ENCODE measurements at places on chromosomes 1 and 21.

DNA sequence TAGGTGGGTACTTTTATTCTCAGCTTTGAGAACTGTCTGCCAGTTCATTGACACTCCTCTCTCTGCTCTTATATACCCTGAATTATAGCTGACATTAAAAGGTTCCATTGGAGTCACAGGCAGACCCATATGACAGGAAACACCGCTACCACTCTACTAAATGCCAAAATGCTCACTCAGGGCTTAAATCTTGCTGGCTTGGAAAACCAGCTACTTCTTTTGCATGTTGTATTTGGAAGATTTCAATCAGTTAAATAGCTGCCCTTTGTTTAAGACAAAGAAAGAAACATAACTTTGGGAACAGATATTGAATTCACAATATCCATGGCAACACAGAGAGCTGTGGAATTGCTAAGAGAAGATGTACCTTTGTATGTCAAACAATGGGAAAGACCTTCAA lies 876.5 kb downstream of the USP25 start:
- no peak for DNase-seq

GRCh38 chr21:46179708-46180078 lies 4.6 kb downstream of the SPATC1L start:
- DNase-seq, result no peak

DNA sequence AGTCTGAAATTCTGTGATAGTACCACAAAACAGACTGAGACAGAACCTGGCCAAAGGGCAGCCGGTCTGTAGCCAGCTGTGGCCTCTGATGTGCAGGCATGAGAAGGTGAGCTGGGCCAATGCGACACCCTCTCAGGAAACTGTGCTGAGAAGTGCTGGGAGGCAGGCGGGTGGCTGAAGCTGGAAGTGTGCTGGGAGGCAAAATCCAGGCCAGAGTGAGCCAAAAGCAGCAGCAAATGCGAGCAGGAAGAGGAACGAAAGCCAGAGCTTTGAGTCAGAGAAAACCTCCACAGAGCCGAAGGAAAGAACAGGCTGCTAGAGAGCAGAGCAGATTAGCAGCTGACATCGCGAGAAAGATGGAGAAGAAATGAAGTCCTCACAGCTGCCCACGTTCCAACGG lies 10.2 kb upstream of the ATP13A2 start:
- no peak for DNase-seq

GRCh38 chr1:43455213-43455889 lies 1.6 kb upstream of the HYI start:
- no peak for DNase-seq

DNA sequence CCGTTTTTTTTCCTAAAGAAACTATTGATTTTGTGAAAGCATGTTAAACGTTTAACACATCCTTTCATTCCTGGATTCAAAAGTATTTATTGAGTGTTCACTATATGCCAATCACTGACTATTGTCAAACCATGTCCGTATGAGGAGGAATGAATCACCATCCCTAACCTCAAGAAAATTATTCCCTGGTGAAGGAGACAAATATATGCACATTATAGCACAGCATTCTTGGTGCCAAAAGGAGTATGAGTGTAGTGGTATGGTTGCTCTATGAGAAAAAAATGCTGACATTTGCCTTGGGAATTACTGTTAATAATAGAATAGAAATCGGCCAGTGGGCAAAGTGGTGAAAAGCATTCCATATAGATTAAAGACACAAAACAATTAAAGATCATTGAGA lies 1390.1 kb downstream of the MRPL39 start:
- no peak for DNase-seq

DNA sequence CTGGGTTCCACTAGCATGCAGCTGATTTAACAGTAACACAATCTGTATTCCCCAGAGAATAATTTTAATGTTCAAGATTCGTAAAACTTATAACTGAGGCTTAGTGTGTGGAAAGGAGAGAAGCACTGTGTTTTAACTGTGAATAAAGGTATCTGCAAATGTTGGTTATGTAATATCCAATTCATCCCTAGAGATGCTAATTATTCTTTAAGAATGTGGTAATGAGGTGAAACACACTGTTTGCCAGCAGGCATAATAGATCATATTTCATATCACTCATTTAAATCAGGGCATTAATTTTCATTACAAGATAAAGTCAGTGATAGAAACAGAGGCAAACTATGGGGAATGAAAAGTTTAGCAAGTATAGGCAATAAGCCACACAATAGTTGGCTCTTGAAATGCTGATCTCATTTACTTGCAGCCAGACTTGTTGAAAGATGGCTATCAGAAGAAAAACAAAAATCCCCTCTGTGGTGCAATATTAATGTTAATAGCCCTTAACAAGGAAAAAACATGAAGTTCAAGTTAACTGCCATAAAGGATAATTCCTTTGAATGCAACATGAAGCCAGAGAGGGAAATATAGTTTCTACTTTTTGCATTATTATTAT lies 33.4 kb downstream of the HMCN1 start:
- DNase-seq, result no peak

GRCh38 chr1:83807821-83808220 lies 191.1 kb downstream of the TTLL7 start:
- DNase-seq, result no peak

- no peak for DNase-seq
Observed at GRCh38 chr1:63277195-63278192, 44.9 kb upstream of the FOXD3 start.

DNA sequence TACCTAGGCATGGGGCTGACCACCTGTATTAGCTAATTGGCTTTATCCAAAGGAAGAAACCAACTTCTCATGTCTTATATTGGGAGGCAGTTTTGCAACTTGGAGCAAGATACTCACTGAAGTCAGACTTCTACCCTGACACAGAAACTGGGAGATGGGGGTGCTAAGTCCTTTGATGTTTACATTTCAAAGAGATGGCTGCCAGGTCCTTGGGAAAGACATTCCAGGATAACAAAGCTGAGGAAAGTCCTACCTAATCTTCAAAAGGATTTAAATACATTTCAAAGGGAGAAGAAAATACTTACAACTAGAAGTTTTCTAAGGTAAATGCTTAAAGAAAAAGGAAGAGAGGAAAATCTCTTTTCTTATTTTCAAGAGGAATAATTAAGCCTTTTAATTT lies 62.1 kb downstream of the FH start:
- DNase-seq, result no peak

DNA sequence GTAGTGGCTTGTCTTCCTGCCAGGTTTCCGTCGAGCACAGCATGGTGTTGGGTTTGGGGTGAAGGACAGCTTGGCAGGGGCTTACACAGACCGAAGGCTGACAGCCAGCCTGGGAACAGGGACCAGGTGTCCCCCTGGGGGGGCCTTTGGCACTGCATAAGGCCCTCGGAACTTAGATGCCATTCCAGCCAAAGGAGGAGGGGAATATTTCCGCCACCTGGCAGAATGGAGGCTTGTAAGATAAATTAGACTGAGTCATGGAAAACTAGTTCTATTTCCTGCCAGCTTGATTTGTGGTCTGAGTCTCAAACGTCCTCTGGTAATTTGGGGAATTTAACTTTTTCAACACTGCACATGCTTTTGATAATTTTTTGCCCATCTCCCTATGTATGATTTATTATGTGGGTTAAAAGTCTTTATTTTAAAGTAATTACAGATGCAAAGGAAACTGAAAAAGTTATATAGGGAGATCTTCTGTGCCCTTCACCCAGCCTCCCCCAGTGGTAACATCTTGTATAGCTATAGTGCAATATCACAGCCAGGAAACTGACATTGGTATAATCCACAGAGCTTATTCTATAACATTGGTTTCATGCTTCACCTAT lies 11.5 kb upstream of the TMEM51 start:
- DNase-seq, result no peak

DNA sequence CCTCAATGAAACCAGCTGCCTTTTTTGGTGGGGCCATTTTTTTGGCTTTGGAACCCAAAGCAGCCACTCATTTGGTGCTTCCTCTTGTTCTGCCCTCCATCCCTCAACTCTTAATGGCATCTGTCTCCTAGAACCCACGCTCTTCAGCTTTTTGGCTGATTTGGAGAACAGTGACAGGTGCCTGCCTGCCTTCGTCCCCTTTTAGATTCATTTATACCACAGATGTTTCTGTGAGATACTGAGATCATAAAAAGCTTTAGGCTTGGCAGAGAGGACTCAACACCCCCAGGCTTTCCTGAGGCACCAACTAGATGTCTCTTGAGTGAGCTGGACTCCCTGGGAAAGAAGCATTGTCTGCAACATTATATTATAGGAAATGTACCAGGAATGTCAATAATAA lies 20.4 kb upstream of the YTHDF2 start:
- no peak for DNase-seq

GRCh38 chr1:8664887-8665286 lies 152.6 kb downstream of the RERE start:
- no peak for DNase-seq

GRCh38 chr1:51871351-51871975 lies 7.1 kb downstream of the NRDC start:
- no peak for DNase-seq

DNA sequence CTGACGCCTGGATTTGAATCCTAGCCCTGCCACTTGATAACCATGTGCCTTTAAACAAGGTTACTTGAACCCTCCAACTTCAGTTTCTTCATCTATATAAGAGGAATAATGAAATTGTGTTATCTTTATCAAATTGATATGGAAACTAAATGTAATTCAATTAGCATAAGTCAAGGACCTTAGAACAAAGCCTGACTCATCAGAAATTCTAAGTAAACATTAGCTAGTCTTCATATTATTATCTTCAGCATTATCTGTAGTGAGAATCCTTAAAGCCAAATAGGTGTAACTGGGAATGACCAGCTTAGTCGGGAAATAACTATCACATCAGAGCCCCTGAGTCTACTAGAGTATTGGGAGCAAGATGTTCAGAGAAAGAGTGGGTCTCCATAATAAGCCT lies 6.6 kb downstream of the SELL start:
- DNase-seq, result no peak

DNA sequence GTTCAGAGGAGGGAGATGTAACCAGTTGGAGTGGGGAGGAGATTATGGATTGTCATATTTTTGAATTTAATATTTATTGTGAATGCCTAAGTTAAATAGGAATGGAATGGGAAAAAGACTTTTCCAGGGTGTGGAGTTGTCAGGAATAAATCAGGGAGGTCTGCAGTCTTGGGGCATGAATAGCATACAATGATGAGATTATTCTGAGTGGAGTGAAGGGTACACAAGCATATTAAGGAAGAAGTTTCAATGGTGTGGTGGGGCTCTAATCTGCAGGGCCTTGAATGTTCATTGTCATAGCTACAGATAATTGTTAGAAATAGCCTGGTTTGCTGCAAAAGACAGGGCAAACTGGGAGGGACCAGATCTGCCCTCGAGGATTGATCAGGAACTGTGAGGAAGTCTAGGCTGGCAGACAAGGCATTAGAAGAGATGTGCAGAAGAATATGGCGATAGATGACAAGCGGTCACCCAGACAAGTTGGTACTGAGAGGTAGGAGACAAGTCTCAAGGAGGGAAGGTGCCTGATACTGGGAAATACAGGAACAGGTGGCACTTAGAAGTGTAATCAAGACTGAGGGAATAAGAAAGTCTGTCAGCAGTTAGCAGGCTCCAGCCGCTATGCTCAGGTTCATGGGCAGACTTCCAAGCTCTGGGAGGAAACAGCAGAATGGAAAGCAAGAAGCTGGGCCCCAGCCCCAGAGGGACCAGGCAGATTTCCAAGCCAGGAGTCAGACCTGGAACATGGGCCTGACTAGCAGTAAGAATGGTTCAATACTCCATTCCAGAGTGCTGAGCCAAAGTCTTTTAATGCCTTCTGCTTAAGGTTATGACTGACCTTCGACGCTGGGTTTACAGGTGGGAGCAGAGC lies 20.9 kb upstream of the RGL1 start:
- no peak for DNase-seq

GRCh38 chr21:33817138-33817537 lies 98.5 kb downstream of the ATP5PO start:
- DNase-seq, result no peak

GRCh38 chr1:165434281-165434680 lies 10.6 kb downstream of the RXRG start:
- no peak for DNase-seq
